ENCODE measurements at places on chromosomes 1 and 21.

DNA sequence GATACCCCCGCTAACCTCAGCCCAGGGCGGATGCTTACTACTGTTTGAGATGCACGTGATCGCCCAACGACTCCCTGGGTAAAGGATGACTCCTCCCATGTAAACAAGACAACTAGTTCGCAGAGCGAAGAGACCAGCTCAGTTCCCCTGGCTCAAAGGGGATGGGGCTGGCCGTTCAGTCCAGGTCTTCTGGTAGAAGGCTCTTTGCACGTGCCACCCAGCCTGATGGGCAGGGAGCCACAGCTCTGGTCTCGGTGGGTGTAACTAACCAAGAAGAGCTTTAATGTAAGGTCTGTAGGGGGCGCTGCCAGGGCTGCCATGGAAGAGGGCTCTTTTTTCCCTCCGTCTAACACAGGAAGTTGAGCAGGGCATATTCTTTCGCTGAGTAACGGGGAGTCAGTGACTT, 49.4 kb upstream of the PARP1 start:
- no peaks in the 10 kb centered on the region for H3K27me3 ChIP-seq
- no peak overlapping the region for H3K4me3 ChIP-seq
- no peak for DNase-seq
- no peaks in the 10 kb centered on the region for H3K4me1 ChIP-seq

DNA sequence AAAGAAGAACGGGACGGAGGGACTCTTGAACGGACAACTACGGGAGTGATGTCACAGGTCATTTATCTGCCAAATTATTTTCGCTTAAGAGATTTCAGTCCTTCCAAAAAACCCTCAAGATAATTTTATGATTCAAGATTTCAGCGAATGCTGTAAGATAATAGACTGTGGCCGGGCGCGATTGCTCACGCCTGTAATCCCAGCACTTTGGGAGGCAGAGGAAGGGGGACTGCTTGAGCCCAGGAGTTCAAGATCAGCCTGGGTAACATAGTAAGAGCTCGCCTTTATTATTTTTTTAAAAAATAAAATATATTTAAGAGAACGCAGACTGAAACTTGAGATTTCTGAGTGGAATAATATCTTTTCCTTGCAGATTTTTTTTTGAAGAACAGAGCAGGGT, 609 bp downstream of the RWDD2B start:
- no peak for DNase-seq
- no peaks in the 10 kb centered on the region for H3K27me3 ChIP-seq
- H3K4me3 ChIP-seq, result peak overlapping the region; percentile 78
- H3K27ac ChIP-seq, result no peak overlapping the region

- no peak for DNase-seq
- H3K4me1 ChIP-seq, result no peaks in the 10 kb centered on the region
Observed at GRCh38 chr1:64645735-64646134, 99.1 kb upstream of the RAVER2 start.

- peaks cover 10% of the 10 kb centered on the region for H3K4me1 ChIP-seq
- no peak overlapping the region for H3K4me3 ChIP-seq
- H3K36me3 ChIP-seq, result no peaks in the 10 kb centered on the region
- DNase-seq, result no peak
Observed at GRCh38 chr1:212611000-212611948, 2.7 kb downstream of the ATF3 start.

GRCh38 chr1:15186846-15187151, 33.3 kb downstream of the TMEM51 start:
- no peaks in the 10 kb centered on the region for H3K36me3 ChIP-seq
- DNase-seq, result no peak
- H3K4me3 ChIP-seq, result no peak overlapping the region

DNA sequence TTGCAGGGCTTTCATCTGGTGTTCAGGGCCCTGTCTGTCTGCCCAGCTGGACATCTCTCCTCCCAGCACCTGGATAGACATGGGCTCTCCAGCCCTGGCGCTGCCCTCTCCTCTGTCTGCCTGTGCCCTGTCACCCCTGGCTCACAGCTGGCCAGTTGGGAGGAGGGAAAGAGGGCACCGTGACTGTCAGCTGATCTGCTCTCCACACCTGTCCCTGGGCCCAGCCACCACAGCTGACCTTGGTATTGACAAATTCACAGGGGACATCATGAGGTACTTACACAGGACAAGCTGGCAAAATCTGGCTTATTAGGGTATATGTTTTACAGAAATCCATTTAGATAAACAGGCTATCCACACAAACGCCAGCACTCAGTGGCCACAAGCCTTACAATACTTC, 8.3 kb downstream of the TNR start:
- no peaks in the 10 kb centered on the region for H3K36me3 ChIP-seq
- H3K27me3 ChIP-seq, result no peaks in the 10 kb centered on the region
- H3K27ac ChIP-seq, result no peak overlapping the region
- no peak for DNase-seq
- H3K4me3 ChIP-seq, result no peak overlapping the region
